T1000 (cell line): ENCODE measurements at places on chromosomes 6 and 20.

GRCh38 chr6:53038596-53038995 lies 26.6 kb upstream of the FBXO9 start:
- DNase-seq, result no peak

- DNase-seq, result no peak
These were observed 714.8 kb downstream of the EPM2A start for GRCh38 chr6:145020543-145020942.

- DNase-seq, result no peak
These were observed 5.8 kb downstream of the YTHDF1 start for GRCh38 chr20:63210011-63210605.

GRCh38 chr6:117072134-117072533 lies 193.2 kb upstream of the VGLL2 start:
- DNase-seq, result no peak

- no peak for DNase-seq
These were observed 80.4 kb downstream of the RWDD2A start for GRCh38 chr6:83273596-83273995.

DNA sequence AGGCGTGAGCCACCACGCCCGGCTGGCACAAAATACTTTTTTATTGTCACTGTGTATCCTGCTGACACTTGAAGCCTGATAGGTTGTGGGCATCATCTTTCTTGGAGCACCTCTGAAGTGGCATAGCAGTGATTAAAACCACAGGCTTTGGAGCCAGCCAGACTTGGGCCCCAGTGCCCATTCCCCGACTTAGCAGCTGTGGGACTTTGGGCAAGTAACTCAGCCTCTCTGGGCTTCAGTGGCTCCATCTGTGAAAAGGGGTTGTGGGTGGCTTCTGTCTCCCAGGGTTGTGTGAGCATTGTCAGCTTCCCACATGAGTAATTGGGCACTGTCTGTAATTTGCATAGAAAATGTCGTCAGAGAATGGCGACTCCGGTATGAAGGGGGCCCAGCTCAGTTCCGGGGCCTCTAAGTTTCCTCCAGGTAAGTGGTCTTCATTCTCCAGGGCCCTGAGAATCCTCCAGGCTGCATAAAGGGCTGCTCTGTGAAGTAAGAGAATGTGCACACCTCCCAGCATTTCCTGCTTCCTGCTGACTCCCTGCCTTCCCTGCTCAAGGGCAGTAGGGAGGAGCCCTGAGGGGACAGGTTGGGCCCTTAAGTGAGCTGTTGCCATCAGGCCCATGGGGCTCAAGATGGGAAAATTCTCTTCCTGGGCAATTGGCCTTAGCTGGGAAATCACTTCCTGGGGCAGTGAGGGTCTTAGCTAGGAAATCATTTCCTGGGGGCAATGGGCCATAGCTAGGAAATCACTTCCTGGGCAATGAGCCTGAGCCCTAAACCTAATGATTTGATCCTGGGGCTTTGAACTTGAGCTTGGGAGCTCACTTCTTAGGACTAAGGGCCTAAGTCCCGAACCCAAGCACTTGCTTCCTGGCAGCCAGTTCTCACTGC lies 27.2 kb downstream of the ARHGAP40 start:
- no peak for DNase-seq

- no peak for DNase-seq
These were observed 57.2 kb downstream of the MTFR2 start for GRCh38 chr6:136192902-136193301.
